ENCODE measurements at places on chromosomes 5 and 9.

DNA sequence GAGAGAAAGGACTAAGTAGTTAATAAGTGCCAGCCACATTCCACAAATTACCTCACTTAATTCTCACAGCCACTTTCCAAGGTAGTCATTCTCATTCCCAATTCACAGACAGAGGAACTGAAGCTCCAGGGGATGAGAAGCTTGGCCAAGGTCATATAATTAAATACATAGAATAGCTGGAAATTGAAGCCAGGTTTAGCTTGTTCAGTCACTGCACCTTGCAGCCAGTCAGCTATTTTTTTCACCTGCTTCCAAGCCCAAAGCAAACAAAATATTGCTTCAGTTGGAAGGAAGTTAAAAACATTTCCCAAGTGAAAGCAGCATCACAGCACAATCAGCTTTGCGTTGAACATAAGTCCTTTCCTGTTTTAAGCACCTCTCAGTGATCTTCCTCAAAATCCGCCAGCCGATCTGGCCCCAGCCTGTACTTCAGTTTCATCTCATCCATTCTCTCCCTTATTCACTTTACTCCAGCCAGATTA lies 4.8 kb downstream of the ALDH1A1 start:
- DNase-seq: no peak

DNA sequence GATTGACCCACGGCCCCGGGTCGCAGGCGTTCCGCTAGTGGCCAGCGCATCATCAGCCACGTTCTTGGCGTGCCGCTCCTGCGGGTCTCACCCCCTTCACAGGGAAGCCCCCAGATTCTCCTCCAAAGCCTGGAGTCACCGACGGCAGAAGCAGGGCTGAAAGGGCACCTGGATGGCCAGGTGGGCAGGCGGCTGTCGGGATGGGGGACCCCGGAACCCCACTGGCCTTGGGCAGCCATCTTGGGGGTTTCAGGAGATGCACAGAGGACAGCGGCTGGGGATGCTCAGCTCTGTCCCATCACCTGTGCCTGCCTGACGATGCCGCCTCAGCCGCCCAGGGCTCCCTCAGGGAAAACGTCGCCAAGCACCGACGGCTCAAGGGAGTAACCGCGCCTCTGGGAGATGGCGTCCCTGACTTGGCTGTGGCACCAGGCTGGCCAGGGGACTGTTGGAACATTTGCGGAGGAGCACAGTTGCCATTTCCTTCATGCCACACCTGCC lies 14.1 kb upstream of the SLC9A3 start:
- no peak for DNase-seq

- no peak for DNase-seq
Measured at GRCh38 chr5:150122536-150123481, 32.8 kb downstream of the PDGFRB start.

DNA sequence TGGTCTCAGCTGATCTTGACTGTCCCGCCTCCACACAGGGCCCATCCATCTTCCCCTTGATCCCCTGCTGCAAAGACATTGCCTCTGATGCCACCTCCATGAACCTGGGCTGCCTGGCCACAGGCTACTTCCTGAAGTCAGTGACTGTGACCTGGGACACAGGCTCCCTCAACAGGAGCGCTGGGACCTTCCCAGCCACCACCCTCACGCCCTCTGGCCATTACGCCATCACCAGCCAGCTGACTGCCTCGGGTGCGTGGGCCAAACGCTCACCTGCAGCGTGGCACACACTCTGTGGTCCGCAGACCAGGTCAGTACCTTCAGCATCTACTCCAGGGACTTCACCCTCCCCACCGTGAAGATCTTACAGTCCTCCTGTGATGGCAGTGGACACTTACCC lies 71.9 kb downstream of the INSL6 start:
- no peak for DNase-seq

- DNase-seq: no peak
Measured at GRCh38 chr9:113623851-113624485, 160.4 kb downstream of the RGS3 start.

DNA sequence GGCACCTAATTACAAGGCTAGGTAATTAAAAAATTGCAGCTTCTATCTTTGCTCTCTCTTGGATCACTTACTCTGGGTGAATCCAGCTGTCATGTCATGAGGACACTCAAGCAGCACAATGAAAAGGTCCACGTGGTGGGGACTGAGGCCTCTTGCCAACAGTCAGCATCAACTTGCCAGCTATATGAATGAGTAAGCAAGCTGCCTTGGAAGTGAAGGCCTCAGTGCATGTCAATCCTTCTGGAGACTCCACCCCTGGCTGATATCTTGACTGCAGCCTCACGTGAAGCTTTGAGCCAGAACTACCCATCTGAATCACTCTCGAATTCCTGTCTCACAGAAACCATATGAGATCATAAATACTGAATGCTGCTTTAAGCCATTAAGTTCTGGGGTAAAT lies 140.5 kb downstream of the SNX18 start:
- DNase-seq: no peak

DNA sequence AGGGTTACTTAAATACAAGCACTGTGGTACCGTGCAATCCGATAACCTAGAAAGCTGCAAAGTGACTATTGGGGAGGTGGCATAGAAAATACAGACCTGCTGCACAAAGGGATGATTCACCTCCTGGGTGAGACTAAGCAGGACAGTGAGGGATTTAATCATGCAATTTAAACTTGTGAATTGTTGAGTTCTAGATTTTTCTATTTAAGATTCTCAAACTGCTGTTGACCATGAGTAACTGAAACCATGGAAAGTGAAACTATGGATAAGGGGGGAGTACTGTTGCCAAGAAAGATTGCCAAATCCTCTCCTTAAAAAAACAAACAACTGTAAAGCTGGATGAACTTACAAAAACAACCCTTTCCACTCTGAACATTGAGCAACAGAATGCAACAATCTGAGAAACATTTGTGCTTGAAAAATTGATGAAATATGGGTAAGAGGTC lies 61.5 kb upstream of the NUDT12 start:
- DNase-seq: no peak

DNA sequence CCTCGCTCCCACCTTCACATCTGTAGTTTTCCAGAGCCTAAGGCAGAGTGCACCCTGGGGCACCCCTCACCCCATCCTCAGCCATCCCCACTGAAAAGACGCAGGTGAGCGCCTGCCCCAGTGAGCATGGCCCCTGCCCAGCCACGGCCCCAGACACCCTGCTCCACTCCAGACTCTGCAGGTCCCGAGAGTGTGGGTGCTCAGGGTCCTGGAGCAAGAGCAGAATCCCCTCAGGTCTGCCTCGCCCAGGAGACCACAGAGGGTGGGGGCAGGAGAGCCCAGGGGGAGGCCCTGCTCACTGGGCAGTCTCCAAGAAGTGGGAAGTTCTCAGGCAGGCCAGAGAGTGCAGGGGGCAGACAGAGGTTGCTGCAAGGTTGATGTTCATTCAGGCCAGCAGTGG lies 158.6 kb upstream of the PPP1R26 start:
- DNase-seq: no peak

All from T-helper 9 cell (primary cell).